Effector memory CD8-positive, alpha-beta T cell (primary cell): ENCODE measurements at places on chromosomes 5 and 9.

DNA sequence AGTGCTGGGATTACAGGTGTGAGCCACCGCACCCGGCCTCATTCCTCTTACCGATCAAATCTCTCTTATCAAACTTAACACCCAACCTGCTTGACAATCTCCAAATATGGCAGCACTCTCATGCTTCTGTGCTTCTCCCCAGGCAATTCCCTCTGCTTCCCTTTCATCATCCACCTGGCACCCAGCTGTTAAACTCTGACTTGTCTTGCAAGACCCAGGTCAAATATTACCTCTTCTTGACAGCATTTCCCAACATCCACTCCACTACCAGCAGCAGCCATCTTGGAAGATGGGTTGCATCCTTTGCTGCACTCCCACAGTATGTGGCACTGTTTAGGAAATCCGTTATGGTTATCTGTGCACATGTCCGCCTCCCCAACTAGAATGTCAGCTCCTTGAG, 113.6 kb downstream of the ACTL7B start:
- no peaks in the 10 kb centered on the region for H3K36me3 ChIP-seq
- DNase-seq = no peak
- H3K4me3 ChIP-seq = no peak overlapping the region
- H3K27ac ChIP-seq = no peak overlapping the region

DNA sequence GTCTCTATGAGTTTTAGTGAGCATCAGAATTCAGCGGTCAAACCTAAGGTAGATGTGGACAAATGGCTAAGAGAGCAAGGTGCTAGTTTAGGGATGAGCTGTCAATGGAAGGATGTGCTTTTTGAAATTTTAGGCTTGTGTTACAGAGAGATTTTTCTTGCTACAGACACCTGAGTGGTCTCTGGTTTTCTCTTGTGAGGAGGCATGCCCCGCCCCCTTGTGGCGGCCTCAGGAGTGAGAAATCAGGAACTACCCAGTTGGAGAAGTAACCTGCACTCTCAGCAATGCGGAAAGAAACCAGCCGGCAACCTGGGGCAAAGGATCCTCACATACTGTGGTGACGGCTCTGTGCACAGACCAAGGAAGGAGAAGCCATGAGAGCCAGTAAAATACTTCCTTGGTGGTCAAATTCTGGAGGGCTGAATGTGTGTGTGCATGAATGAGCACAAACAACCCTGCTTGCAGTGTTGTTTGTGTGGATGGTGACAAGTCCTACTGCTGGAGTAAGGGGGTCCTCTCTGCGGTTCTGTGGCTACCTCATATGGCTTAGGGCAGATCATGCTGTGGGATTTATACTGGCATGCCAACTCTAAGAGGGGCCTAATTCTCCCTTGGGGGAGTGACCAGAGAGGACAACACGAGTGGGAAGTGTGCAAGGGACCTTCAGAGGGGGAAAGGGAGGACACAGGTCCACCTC, 16.7 kb upstream of the HSD17B4 start:
- no peak overlapping the region for H3K4me3 ChIP-seq
- peaks cover 70% of the 10 kb centered on the region for H3K27me3 ChIP-seq
- peaks cover 10% of the 10 kb centered on the region for H3K4me1 ChIP-seq
- peak; percentile 61 for DNase-seq

DNA sequence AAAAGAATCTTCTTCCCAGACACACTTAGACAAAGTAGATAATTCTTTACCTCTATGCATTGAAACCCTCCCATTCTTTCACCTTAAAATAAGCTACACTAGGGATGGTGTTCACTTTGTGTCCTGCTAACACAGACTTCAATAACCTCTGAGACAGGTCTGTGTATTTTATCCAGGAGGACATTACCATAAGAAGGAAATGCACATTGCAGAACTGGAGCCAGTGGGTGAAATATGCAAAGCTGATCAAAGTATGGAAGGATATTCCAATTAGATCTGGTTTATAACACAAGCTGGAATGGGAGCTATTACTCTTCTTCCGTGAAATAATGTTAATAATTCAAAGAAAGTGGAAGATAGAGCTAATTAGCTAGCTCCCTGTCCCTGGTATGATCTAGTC, 204.1 kb downstream of the BRINP1 start:
- DNase-seq = no peak
- no peak overlapping the region for H3K4me3 ChIP-seq
- no peak overlapping the region for H3K27ac ChIP-seq
- H3K36me3 ChIP-seq = no peaks in the 10 kb centered on the region
- H3K4me1 ChIP-seq = no peaks in the 10 kb centered on the region

DNA sequence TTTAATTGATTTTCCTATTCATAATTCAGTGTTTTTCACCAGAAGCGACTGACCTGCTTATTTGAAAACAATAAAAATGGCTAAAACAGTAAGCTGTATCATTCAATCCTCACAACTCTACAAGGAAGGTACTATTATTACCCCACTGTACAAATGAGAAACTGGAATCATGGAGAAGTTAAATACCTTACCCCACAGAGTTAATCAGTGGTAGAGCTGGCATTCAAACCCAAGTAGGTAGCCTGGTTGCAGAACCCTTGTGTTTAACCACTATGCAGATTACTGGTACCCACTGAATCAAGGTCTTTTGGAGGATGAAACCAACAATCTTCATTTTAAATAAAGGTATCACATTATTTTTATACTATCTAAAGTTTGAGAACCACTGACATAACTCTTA, 59.6 kb downstream of the MLANA start:
- no peak overlapping the region for H3K27ac ChIP-seq
- H3K4me3 ChIP-seq = no peak overlapping the region
- no peaks in the 10 kb centered on the region for H3K27me3 ChIP-seq

GRCh38 chr9:89579741-89580385, 24.9 kb upstream of the GADD45G start:
- H3K27ac ChIP-seq = no peak overlapping the region
- DNase-seq = no peak
- peaks cover 4% of the 10 kb centered on the region for H3K36me3 ChIP-seq
- H3K4me1 ChIP-seq = peaks cover 13% of the 10 kb centered on the region
- H3K4me3 ChIP-seq = peak overlapping the region; percentile 58
- H3K27me3 ChIP-seq = peaks cover 81% of the 10 kb centered on the region

DNA sequence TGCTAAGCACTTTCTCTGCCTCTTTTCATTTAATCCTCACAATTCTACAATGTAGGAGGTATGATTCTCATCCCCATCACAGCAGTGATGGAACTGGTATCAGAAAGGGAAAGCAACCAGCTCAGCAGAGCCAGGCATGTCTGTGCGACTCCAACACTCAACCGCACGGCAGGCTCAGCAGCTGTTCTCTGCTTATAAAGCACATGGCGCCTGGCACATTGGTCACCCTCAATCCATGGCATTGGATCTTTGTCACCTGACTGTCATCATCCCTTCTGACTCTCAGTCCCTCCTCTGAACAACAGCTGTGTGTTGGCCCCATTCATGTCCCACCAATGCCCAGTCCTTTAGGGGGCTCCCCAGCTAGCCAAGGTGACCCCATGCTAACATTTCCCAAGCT, 45.1 kb upstream of the HAND1 start:
- H3K36me3 ChIP-seq = no peaks in the 10 kb centered on the region
- H3K27ac ChIP-seq = no peak overlapping the region
- no peaks in the 10 kb centered on the region for H3K4me1 ChIP-seq
- H3K4me3 ChIP-seq = no peak overlapping the region

DNA sequence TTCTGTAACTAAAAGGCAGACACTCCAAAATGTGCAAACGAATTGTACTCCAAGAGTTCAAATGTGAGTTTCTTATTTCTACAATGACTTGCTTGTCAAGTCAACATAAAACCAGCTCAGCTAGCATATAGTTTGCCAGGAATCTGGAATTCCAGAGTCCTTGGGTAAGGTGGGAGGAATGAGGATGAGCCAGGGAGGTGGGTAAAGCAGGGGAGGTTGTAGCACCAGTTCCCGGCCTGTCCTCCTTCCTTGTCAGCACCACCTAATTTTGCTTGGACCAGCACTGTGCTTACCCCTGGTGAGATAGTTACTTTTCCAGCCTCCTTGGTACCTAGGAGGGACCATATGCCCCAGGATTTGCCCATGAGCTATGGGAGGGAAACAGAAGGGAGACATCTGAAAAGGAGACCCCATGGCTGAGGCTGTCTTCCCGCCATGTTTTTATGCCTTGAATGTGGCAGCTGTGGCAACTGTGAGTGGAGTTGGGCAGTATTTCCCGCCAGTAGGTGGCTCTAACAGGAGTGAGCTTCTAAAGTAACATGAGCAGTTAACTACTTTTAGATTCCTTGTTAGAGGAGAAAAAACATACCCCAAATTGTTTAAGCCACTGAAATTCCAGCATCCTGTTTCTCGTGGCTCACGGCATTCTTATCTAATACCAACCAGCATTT, 302.5 kb downstream of the TENT4A start:
- no peaks in the 10 kb centered on the region for H3K4me1 ChIP-seq
- H3K4me3 ChIP-seq = no peak overlapping the region
- no peak overlapping the region for H3K27ac ChIP-seq

GRCh38 chr9:33498387-33498786, 24.7 kb upstream of the NOL6 start:
- no peak overlapping the region for H3K27ac ChIP-seq
- H3K4me1 ChIP-seq = no peaks in the 10 kb centered on the region
- H3K27me3 ChIP-seq = no peaks in the 10 kb centered on the region
- DNase-seq = no peak
- no peak overlapping the region for H3K4me3 ChIP-seq

- no peaks in the 10 kb centered on the region for H3K4me1 ChIP-seq
- H3K27ac ChIP-seq = no peak overlapping the region
- H3K36me3 ChIP-seq = no peaks in the 10 kb centered on the region
- H3K4me3 ChIP-seq = no peak overlapping the region
- DNase-seq = no peak
Observed at GRCh38 chr5:38719916-38720315, 125.9 kb upstream of the OSMR start.
